Activated CD8-positive, alpha-beta memory T cell treated with anti-CD3 and anti-CD28 coated beads, Interleukin-2, amount 50 U/mL, for 4 hours (primary cell): ENCODE measurements at places on chromosomes 7 and 10.

- DNase-seq = no peak
These were observed at the start of gene FAM237B for GRCh38 chr7:90320801-90321494. FAM237B (minus strand) TSS chr7:90321304; CDS start chr7:90319748, 1,556 bp downstream.

GRCh38 chr7:44489955-44490350, 505 bp downstream of the NUDCD3 start:
- peak; percentile 38 for DNase-seq

GRCh38 chr10:63273577-63273976, 140.4 kb downstream of the NRBF2 start:
- DNase-seq = no peak

- DNase-seq = no peak
These were observed 19.3 kb upstream of the PRKAR1B start for GRCh38 chr7:746155-747061.

DNA sequence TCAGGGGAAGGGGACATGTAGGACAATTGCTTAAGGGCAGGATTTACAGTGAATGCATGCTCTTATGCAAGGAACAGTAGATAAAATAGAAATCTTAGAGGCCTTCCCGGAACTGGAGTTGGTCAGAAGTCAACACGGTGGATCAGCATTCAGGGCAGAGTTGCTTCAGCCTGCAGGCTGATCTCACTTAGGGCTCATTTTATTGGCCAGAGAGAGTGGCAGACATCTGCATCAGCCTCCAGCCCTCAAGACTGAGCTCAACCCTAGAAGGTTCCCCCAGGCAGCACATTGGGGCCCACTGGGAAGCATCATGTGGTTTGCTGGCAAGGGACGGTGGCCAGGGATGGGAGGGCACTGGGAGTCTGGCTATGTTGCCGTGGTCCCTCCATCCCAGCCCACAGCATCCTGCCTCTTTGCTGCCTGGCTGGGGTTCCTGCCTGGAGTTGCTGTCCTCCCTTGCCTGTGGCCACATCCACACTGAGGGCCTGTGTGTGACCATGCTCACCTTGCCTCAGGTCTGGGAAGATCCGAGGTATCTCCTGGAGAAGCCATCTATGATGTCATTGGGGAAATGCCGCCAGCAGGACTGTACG, 13.0 kb downstream of the SCART1 start:
- no peak for DNase-seq

GRCh38 chr7:78529392-78529791, 730.8 kb downstream of the PHTF2 start:
- no peak for DNase-seq

DNA sequence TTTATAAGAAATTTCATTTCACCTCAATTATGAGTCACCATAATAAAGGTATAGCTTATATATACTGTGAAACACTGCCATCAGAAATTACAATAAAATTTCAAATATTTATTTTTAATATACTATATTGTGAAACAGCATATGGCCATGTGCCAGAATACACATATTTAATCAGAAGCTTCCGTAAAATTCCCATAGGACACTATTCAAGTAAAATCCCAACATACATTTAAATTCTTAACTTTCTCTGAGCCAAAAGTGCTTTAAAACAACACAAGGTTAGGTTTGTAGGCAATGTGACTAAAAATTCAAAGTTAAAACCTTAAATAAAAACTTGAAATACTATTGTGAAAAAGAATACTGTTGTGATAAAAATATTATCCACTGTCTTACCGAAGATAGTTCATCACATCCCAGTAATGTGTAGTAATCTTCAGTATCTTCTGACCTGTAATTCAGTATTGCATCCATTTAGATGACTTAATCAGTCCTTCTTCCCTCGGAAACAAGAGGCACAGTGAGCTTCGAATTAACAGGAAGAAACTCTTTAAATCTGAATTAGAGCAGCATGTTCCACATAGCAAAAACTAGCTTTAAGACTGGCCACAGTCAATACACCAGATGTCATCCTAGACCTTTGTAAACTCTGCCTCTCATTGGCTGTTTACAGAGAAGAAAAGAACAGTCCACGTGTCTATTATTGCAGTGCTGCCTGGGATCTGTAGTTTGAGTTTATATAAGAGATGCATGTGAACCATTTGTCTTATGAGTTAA, at the start of gene DNAJC12:
Gene DNAJC12, minus strand, starts transcription at position 648 of the 774 bp plus-strand sequence. Its CDS starts 177 bp downstream, at position 471.
- no peak for DNase-seq

- DNase-seq = peak; percentile 65
These were observed 700 bp downstream of the SMC3 start for GRCh38 chr10:110568055-110568735.

- DNase-seq = no peak
These were observed 9.4 kb downstream of the EBF3 start for GRCh38 chr10:129954492-129955315.

GRCh38 chr10:118957966-118958365, 71.5 kb upstream of the NANOS1 start:
- DNase-seq = no peak

DNA sequence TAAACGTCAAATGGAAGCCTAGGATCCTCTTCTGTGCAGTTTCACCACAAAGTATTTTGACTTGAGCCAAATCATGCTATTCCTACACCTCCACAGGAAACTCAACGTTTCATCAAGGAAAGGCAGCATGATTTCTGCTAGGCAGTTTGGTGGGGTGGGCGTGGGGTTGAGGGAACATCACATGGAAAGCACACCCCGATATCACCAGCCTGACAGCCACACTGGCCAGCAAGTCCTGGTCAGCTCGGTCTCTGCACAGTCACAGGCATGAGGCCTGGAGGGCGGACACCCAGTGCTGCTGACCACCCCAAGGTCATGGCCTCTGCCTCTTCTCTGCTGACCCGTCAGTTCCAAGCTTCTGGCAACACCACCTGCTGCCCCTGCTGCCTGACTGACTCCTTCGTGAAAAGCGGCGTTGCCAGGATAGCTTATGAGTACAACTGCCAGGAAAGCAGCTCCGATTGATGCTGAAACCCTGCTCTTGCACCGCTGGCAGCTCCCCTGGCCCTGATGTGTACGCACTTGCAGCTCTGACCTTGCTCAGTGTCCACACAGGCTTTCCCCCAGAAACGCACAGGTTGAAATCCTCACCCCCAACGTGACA, 171.5 kb downstream of the DIP2C start:
- no peak for DNase-seq

GRCh38 chr10:124164264-124164663, 70.9 kb upstream of the CHST15 start:
- no peak for DNase-seq

- no peak for DNase-seq
These were observed 6.2 kb downstream of the EIF3B start for GRCh38 chr7:2360796-2361195.

DNA sequence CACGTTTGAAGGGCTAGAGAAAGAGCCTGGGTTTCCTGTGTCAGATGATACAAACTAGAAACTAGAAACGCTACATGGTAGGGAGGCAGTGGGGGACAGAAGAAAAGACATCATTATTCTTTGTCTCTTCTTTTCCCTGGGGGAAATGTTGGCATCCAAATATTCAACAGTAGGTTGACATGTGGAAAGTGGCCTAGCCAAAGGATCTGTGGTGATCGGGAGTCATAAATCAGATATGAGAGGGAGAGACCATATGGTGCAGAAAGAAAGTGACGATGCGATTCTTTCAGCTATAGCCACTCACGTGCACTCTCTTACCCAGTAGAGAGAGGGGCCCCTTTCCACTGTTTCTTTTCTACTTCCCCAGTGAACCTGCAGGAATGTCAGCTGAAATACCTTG, 964.7 kb downstream of the LRMDA start:
- no peak for DNase-seq
